Activated CD4-positive, alpha-beta T cell treated with anti-CD3 and anti-CD28 coated beads for 48 hours (primary cell): ENCODE measurements at places on chromosomes 4 and X.
A peak's percentile ranks its signal among the peaks of the same experiment; 100 is the strongest.

- no peak for DNase-seq
These were observed 38.2 kb upstream of the UXT start for GRCh38 chrX:47697181-47697580.

DNA sequence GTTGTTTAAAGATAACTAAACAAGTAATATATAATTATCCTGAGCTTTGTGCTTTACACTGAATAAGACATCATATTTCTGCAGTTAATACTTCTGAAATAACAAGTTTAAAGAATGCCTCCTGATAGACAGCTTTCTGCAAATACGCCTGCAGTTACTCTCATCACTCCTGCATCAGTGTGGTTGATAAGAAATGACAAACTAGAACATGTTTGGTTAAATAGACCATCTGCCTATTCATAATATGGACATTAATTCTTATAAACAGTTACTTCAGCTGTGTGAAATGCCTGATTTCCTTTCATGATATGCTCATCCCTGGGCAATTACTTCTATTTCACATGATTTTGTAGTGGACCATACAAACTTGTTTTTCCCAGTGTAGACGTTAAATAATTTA, 7.0 kb upstream of the TENM3 start:
- DNase-seq: no peak

DNA sequence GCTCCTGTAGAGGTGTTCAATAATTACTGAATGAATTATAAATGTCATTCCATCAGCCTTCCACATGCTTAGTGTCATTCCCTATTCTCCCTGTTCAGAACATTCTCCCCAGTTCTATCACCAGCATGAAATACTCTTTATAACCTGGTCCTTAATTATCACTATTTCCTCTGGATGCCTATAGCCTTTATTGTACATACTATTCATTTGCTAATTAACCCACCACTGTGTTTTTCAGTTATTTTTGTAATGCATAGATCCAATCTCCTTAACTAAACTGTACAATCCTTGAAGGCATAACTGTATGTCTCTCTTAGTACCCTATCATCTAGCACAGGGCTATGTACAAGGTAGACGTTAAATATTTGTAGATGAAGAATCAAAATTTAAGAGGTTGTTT, 1.2 kb downstream of the ABCB7 start:
- DNase-seq: no peak

DNA sequence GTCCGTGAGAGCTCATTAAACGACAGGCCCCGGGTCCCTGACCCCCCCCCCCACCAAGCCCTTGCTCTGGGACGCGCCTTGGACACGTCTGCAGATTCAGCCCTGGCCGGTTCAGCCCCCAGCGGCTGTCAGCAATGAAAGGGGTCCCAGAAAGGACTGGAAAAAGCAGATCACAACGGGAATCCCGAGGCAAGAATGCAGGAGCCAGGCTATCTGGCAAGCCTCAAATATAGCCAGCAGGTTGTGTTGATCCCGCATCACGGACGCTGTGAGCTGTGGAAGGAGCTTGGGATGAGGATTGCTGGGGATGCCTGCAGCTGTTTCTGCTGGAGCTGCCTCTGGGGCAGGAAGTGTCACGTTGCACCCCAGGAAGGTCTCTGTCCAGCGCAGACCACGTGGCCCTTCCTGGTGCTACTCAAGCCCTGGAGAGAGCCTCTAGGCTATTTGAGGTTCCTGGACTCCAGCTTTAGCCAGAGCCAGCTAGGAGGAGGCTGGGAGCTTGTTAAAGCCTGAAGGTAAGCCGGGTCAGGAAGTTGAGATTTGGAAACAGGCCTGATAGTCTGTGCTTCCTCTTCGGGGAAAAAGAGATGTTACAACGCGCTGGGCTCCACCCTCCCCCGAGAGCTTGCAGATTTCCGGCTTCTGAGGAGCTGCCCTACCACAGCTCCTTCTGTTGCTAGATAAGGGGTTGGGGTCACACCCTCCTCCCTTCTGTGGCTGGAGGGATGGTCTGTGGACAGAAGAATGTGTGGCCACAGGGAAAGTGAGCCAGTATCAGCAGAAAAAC, 19.3 kb upstream of the CSF2RA start:
- DNase-seq: peak; percentile 58

DNA sequence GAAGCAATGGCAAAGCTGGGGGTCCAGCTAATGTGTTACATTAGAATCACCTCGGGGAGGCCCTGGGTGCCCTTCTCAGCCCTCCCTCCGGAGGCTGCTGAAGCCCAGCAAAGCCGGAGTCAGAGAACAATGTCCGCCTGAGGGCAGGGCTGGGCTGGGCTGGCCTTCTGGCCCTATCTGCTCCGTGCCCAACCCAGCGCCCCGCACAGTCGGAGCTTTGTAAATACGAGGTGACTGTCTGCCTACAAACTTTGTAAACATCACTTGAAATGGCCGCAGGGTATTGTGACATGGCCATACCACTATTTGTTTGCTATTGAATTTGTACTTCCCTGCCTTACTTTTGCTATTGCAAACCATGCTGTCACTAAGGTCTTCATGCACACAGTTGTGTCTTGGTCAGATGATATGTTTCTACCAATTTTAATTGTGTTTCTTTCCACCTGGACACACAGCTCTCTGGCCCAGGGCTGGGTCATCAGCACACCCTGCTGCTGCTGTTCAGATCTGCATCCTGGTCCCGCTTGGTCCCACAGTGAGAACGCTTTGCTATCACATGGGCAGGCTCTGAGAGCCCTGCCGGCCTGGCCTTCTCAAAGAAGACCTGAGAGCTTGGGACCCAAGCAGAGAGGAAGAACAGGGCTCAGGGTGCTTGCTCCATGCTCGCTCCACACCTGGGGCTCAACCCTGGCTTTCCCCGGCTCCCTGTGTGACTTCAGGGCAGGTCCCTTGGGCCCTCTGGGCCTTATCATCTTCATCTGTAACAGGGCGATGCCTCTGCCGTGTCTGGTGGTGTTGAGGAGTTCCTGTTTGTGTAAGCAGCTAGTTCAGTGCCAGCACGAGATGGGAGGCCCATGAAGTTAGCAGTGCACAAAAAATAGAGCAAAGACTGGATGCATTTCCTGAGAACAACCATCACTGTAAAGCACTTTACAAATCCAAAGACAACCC, 2.3 kb downstream of the S100P start:
- peak; percentile 49 for DNase-seq

DNA sequence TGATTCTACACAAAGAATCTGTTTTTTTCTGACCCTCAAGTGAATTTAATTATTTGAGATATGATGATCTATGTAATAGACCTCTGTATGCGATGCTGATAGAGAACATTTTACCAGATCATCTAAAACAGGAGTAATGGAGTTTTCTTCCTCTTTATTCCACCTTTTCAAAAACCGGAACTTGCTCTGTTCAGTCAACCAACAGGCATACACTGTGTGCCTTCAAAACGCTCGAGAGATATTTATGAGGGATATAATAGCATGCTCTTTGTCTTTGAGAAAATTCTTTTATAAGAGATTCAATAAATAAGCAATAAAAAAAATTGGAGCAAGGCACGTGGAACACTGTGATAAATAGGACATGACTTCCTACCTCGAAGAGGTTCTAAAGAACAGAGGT, 2.0 kb downstream of the NYX start:
- DNase-seq: no peak

GRCh38 chr4:156959298-156959702, 12.3 kb downstream of the PDGFC start:
- DNase-seq: no peak
